Amygdala (tissue), 56 donors: ENCODE measurements at places on chromosomes 16 and 17.

GRCh38 chr16:460787-461186 is 35.3 kb downstream of the RAB11FIP3 start:
- DNase-seq, result no peak

- no peak for DNase-seq
These were observed 100.1 kb upstream of the DYNLRB2 start for GRCh38 chr16:80440667-80441066.

GRCh38 chr17:44599298-44600175 is 42.3 kb downstream of the FZD2 start:
- no peak for DNase-seq

DNA sequence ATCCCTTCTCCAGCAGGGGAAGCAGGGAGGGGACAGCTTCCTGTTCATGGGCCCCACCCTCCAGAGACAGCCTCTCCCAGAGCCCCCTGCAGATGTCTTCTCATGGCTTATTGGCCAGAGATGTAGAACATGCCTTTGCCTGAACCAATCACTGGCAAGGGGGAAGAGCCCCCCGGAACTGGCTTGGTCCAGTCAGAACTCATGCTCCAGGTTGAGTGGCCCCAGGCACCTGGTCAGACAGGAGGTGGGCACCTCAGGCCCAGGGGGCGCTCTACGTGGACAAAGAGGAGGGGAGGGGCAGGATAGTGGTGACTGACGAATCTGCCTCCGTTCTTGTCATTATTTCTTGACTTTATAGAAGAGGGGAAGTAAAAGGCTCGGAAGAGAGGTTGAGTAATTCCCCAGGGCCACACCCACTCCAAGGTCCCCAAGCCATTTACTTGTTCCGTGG is 23.6 kb downstream of the RAB11FIP4 start:
- no peak for DNase-seq

DNA sequence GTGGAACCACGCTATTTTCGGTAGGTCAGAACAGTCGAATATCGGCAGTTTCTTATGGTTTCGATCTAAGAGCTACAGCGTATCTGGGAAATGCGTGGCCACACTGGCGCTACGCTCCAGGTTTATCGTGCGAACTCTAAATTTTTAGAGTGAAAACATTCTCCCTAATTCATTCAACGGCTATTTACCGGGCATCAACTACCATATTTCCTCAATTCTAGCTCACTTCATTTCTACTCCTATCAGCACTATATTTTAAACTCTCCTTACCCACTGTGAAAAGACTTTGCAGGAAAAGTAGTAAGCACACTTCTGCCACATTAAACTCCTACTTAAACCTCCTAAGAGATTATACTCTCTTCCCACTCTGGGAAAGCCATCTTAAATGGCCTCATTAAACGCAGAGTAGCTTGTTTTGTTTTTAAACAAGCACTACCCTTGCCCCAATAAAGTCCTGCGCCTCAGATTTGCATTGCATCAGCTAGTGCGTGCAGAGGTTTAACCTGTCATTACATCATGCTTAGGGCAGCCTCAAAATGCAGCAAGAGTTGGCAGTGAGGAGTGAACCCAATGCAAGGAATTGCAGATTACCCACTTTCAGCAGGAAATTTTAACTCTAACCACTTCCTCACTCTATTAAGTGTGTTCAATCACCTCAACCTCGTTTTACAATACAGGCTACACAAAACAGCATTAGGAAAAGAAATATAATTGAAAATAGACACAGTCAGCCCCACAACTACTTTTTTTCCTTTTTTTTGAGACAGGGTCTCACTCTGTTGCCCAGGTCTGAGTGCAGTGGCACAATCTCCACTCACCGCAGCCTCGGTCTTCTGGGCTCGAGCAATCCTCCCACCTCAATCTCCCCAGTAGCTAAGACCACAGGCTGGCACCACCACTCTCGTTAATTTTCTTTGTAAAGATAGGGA is 18.8 kb downstream of the SIAH1 start:
- DNase-seq, result no peak

DNA sequence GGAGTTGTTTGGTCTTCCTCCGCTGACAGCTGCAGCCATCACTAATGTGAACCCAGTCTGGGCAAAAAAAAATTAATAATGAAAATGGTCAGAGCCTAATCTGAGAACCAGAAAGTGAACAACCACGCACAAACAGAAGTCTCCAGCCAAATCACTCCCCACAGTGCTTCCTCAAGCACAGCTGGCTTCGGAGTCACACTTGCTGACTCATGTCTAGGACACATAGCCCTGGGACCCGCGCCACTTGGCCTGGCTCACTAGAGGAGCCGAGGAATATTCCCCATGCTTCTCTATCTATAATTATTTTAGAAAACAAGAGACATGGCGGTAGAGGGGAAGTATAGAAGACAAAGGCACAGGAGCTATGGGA is 109.1 kb downstream of the ZFHX3 start:
- DNase-seq, result no peak
